ENCODE measurements at places on chromosomes 5 and 9.

DNA sequence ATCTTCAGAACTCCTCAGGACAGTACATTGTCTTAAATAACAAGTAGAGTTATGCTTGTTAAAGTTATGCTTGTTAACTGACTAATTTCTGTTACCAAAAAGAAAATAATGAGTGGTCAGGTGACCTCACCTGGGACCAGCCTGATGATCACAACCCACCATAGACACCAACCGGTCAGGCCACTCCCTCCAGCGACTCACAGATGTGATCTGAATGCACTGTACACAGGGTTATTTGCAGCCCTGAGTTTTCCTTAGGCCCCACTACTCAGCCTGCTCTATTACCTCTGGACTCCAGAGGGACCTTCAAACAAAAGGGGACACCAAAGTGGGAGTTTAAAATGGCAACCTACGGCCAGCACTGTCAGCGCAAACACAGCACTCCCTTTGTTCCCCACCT, 55.3 kb downstream of the ARSB start:
- no peak for DNase-seq

DNA sequence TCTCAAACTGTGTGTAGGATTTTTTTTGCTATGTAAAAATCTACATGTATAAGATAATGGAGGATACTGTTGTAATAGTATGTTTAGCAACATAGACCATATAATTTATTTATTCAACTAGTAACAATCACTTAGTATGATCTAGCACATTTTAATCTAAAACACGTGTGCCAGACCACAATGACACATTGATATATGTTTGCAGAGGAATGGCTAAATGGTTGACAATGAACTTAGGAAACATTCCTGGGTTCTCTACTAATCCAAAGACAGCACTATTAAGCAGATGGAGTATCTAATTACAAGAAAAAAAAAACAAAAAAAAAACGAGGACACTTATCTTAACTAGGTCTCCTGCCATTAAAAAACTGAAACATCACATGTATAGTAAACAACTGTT, 261.7 kb upstream of the PAPPA start:
- DNase-seq = no peak

DNA sequence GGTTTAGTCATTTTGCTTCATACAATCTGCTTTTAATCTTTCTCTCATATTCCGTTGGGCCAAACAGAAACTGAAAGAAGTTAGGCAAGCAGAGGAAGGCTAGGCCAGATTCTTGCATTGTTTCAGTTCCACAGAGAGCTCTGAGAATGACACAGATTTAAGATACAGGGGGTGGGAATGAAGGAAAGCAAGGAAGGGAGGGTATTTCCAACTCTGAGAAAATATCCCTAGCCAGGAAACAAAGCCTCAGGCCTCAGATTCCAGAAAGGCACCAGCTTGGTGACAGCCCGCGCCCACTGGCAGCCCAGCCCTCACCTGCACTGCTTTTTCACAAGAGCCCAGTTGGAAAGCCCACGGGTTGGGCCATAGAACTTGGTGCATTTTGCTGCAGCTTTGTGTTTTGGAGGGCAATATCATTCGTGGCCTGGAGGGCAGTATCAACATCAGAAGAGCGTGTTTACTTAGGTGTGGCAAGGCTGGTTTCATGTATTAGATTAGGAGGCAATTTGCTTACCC, 63.5 kb downstream of the ENC1 start:
- DNase-seq = no peak

- DNase-seq = no peak
Measured at GRCh38 chr9:108099854-108100253, 610.3 kb upstream of the KLF4 start.

DNA sequence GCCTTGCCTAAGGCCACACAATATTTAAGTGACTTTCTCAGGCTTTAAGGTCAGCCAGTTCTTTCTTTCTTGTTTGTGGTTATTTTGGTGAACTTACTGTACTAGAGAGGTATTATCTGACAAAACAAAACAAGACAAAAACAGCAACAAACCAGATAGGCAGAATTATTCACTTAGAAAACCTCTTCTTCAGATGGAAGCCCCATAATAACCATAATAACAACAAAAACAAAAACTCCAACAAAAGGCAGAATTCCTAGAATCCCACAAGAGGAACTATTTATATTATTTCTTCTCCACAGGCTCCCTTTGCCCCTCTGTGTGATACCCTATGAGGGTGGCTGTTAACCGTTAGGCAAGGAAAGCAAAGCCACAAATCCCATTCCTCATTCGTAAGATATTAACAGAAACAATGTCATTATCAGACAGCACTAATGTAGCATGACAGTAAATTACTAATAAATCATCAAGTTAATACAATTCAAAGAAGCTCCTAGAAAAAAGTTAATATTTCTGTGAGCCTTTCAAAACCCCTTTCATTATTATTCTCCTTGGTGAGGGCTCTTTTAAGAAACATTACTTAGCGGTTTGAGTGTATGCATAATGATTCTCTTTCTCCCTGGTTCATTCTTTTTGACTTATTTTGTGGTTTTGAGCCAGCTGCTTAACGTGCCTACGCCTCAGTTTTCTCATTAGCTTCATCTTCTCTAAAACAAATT, 274.9 kb downstream of the EFNA5 start:
- no peak for DNase-seq

DNA sequence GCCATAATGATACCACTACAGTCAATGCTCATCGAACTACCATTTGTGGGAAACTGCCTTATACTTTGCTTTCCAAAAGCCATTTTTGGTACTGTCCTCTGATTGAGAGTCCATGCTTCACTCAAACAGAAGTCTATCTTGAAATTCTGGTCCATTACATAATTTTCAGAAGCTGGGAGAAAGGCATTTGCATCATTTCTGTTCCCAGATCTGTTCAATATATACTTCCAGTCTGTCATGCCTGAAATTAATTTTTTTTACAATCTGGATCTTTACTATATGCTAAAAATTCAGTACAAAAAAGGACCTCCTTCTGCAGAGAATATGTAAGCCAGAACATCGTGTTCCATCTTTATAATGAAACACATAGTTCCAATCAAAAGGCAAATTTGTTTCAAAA, 528.9 kb upstream of the MEF2C start:
- no peak for DNase-seq

GRCh38 chr5:33075731-33076130, 364.6 kb downstream of the NPR3 start:
- no peak for DNase-seq

- no peak for DNase-seq
Measured at GRCh38 chr9:79559495-79560181, 12.1 kb upstream of the TLE4 start.

DNA sequence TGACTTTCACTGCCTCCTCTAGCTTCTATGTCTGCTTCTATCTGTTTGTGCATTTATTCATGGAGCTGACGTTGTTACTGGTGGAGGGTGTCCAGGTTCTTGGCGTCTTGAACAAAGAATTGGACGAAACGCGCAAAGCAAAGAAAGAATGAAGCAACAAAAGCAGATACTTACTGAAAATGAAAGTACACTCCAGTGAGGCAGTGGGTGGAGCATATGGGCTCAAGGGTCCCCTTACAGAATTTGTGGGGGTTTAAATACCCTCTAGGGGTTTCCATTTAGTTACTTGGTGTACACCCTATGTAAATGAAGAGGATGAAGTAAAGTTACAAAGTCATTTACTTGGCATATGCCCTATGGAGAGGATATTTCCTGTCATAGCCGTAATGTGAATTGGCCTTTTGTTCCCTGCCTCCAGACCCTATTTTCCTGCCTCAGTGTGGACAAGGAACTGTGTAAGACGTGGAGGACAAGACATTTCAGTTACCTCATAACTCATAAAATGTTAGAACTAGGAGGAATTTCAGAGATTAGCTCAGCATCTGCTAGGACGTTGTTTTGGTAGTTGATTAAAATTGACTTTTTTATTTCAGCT, 3.1 kb downstream of the POLR3G start:
- no peak for DNase-seq

GRCh38 chr9:19102181-19102630, 498 bp downstream of the HAUS6 start:
- peak; percentile 24 for DNase-seq

- no peak for DNase-seq
Measured at GRCh38 chr5:119512277-119512676, 60.0 kb downstream of the HSD17B4 start.

DNA sequence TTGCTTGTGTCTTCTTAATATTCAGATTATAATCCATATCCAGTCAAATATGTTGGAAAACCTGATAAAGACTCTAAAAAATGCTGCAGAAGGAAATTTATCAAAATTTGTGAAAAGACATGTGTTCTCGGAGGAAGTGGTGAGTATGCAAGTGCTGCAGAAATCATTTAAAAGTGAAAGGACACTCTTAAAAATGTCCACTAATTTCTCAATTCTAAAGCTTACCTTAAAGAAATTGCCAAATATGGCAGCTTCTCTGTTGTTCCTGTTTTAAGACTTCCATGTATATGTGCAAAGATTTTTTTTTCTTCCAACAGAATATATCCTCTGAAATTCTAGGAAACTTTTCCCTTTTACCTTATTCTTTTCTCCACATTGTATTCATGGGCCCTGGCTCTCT, 32.4 kb downstream of the PTCD2 start:
- DNase-seq = no peak

GRCh38 chr5:71880536-71880935, 161.5 kb downstream of the CARTPT start:
- DNase-seq = no peak

DNA sequence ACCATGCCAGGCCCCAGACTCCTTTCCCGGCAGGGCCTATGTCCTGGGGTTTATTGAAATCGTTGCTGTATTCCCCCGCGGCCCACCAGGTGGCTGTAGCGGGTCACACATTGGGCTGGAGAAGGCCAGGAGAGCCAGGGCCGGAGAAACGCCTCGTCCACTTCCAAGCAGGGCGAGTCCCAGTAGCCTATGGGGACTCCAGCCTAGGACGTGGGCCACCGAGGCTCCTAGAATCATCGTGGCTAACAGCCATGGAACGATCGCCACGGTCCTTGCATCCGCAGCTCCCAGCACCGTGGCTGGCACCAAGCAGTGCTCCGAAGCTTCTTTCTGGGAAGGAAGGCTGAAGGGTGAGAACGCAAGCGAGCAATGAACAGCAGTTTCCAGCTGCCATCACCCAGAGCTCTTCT, 87.7 kb downstream of the ENTREP1 start:
- no peak for DNase-seq

DNA sequence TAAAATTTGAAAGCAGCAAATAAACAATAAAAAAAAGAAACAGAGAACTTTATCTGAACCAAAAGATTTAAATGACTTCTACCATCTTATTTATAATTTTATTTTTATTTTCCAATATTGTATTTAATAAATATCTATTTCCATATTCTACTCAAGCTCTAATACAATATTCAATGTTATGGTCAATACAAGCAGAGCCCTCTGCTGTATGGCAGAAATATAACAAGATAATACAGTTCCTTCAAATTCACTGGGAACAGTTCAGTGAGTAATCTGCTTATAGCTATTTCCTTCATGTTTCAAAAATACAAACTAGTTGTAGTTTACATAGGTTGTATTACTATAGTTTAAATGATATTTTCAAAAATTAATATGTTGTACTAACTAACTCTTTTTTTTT, 332.7 kb downstream of the PRDM9 start:
- no peak for DNase-seq

GRCh38 chr5:72818866-72819534, 2.5 kb downstream of the TNPO1 start:
- no peak for DNase-seq

- no peak for DNase-seq
Measured at GRCh38 chr5:156920042-156920860, 42.8 kb downstream of the TIMD4 start.

DNA sequence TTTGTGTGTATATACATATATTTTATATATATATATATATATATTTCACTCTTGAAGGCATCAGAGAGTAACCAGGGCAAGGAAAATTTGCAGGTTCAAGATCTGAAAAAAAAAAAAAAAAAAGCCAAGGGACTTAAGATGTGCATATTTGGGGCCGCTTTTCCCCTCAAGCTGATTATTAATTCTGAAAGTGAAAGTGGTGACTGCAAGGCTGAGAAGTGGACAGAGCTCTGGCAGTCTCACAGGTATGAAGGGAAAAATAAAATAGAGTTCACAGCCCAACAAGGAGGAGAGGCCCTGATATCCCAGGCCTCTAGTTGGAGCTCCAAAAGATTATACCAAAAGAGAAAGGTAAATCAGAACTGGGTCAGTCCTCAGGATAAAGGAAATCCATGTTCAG, 234.4 kb upstream of the GAS1 start:
- DNase-seq = no peak

DNA sequence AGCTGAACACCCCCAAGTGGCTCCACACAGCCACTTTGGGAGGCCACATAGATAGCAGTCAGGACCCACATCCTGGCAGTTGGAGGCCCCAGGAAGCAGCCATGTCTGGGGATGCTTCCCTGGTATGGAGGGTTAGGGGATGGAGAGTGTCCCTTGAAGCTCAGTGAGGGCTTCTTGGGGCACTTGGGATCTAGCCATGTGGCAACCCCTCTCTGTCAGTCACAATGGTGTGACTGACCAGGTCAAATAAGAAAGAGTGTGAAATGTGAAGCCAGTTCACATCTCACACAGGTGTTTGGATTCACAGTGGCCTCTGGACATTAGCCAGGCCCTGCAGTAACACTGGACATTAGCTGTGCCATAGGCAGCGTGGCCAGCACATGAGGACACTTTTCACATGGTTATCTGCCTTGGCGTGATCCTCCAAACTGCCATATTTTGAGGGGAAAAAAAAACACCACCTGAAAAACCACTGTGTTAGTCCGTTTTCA, 53.9 kb upstream of the IL17B start:
- DNase-seq = no peak

GRCh38 chr9:6147846-6148245, 67.8 kb upstream of the IL33 start:
- no peak for DNase-seq

GRCh38 chr9:113598451-113598850, 134.9 kb downstream of the RGS3 start:
- no peak for DNase-seq

- no peak for DNase-seq
Measured at GRCh38 chr5:116404016-116404415, 170.6 kb downstream of the SEMA6A start.

Measured in HL-60 (cell line).